Hematopoietic multipotent progenitor cell treated with erythropoietin and hydrocortisone succinate and interleukin-3 and kit ligand, for 17 days (in vitro differentiated cells): ENCODE measurements at places on chromosomes 7 and 10.

DNA sequence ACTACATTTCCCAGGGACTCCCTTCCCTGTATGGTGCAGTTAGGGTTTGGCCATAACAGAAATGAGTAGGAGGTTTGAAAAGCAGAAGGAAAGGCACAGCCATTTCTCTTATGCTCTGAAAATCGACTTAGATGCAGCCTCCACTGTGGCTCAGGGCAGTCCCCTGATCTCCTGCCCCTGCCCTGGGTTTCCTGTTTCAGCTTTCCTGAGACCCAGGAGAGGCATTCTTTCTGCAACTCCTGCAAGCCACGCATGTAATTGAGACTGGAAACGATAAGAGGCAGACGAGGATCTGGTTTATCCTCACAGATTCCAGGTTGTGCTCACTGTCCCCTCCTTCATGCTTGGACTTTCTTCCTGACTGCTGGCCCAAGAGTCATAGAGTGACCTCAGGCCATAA, 461.2 kb upstream of the VSTM2A start:
- DNase-seq: no peak

- no peak for DNase-seq
These were observed 122.5 kb downstream of the KIAA1217 start for GRCh38 chr10:24331457-24331856.

DNA sequence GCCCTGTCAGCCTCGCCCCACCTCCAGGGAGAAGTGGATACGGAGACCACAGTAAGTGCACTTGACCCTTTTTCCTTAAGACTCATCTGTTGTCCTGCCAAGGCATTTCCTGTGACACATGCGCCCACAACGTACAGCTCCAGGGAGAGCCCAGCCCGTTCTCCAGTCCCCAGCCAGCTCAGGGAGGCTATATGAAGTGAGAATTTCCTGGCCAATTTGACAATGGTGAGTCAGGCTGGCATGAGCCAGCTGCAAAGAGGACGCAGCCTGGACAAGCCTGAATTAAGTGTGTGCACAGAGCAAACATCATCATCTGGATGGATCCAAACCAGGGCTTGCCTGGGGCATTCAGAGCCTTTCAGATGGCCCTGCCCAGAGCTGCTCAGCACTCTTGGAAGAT, 244.8 kb downstream of the KCNMA1 start:
- no peak for DNase-seq

DNA sequence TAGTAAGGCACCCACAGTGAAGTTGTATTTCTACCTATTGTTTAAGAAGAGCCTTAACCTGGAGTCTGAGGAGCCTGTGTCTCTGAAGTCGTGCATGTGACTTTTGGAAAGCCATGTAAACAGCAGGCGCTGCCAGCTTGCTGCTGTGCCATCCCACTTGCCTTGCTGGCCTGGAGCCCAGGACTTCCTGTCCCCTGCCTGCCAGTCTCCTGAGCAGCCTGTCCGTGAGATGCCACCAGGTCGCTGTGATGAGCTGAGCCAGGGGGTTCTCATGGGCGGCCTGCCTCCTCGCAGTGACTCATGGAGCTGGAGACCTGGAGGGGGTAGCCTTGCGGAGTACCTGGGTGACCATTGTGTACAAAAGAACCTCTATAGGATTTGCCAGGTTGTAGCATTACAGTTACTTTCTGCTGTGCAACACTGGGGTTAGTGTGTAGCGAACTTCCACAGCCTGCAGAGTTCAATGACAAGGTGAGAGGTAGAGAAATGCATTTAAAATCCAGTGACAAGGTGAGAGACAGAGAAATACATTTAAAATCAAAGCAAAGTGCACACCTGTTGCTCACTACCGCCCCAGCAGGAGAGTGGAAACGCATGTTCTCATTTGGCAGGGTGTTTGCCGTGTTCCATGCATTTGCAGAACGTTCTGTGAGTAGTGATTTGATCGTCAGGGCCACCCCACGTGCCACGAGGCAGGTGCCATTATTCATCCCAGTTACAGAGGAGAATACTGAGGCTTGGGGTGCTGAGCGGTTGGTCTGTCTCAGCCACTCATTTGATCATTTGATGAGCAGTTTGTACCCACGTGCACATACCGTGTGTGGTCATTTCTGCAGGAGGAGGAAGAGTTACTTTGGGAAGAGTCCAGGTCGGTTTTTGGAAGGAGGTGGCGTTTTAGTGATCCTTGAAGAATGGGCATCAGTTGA, 36.6 kb upstream of the BHLHA15 start:
- no peak for DNase-seq

GRCh38 chr7:39527951-39528350, 38.3 kb upstream of the YAE1 start:
- no peak for DNase-seq

DNA sequence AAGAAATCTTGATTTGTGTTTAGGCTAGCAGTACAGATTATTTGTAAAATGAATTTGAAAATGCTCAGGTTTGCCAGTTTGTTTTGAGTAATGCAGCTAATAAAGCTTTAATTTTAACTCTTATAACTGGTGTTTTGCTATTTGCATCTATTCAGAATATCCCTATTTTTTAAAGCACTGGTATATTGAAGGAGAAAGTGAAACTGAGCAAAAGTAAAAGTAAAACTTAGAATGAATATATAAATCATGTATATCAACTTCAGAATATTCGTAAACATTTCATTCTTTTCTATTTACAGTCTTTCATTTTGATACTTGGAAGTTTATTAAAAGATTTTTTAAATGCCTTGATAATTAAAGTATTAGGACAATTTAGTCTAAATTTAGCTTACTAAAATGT, 26.2 kb downstream of the TASOR2 start:
- DNase-seq: no peak

- DNase-seq: no peak
These were observed 406 bp downstream of the PRLHR start for GRCh38 chr10:118595064-118595420.

- DNase-seq: no peak
These were observed 92.3 kb downstream of the RNF216 start for GRCh38 chr7:5689118-5689517.

DNA sequence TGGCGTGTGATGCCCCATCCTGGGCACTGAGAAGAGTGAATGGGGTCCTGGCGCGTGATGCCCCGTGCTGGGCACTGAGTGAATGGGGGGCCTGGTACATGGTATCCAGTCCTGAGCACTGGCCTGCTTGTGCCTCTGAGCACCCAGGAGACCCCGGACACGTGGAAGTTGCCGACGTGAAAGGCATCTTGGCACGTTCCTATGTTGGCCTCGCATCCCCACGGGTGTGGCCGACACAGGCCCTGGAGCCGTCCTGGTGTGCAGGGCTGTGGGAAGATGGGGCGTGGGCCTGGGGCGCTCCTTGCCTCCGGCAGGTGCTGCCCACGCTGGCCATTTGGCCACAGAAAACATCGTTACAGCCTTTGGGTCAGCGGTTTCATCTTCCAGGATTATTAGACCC, 35.5 kb downstream of the CFAP46 start:
- DNase-seq: no peak
